ENCODE measurements at places on chromosomes 12 and 14.

DNA sequence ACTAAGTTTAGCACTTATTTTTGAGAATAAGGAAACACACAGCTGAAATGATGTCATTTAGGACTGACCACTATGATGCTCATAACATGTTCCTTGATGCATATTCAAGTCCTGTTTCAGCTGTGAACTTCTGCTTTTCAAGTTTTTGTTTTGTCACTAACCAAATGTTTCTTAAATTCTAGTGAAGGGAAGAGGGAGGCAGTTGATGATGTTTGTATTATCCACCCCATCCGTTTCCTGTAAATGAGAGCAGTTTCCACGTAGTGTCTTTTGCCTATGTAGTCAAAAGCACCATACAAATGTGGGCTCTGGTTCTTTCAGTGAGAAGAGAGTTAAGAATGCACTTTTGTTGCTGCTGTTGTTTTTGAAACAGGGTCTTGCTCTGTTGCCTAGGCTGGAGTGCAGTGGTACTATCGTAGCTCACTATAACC, 491.8 kb downstream of the PCNX1 start:
- DNase-seq, result no peak

- no peak for DNase-seq
Measured at GRCh38 chr14:35277179-35277578, 15.0 kb upstream of the PSMA6 start.

- no peak for DNase-seq
Measured at GRCh38 chr12:57817261-57817989, 1.1 kb downstream of the AVIL start.

DNA sequence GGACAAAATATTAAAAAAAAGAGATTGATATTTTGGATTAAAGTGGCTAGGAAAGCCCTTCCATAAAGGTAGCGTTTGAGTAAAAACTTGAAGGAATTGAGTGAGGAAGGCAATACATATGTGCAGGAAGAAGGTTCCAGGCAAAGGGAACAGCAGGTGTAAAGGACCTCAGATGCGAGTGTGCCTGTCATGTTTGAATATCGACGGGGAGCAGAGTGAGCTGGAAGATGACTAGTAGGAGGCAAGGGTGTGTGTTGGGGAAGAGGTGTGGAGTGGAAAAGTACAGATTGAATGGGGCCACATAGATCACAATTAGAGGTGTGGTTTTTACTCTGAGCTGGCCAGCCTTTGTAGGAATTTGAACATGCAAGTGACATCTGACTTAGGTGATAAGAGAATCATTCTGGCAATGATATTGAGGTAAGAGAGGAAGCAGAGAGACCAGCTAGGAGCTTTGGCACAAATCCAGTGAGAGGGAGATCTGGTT, 15.0 kb upstream of the FBXO33 start:
- no peak for DNase-seq

DNA sequence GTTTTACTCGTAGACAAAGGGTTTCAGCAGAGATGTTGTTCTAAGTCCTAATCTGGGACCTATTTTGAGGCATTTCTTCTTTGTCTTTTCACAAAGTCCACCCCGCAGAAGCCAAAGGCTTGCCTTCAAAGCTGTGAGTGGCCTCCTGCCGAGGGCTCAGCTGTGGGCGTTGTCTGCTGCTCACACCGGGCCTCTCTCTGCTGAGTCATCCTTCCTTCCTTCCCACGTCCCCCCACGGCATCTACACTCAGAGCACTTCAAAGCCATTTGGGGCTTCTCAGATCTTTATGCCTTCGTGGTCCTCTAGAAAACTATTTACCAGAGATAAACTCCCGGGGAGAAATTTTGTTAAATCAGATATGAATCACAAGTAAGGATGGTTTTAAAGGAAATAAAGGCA, 115.9 kb upstream of the TMPO start:
- no peak for DNase-seq

DNA sequence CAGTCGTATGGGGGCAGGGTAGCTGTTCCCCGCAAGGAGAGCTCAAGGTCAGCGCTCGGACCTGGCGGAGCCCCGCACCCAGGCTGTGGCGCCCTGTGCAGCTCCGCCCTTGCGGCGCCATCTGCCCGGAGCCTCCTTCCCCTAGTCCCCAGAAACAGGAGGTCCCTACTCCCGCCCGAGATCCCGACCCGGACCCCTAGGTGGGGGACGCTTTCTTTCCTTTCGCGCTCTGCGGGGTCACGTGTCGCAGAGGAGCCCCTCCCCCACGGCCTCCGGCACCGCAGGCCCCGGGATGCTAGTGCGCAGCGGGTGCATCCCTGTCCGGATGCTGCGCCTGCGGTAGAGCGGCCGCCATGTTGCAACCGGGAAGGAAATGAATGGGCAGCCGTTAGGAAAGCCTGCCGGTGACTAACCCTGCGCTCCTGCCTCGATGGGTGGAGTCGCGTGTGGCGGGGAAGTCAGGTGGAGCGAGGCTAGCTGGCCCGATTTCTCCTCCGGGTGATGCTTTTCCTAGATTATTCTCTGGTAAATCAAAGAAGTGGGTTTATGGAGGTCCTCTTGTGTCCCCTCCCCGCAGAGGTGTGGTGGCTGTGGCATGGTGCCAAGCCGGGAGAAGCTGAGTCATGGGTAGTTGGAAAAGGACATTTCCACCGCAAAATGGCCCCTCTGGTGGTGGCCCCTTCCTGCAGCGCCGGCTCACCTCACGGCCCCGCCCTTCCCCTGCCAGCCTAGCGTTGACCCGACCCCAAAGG, 804 bp downstream of the GAPDH start:
- peak; percentile 71 for DNase-seq

GRCh38 chr12:6049992-6050391, 74.5 kb downstream of the VWF start:
- no peak for DNase-seq
